ENCODE measurements at places on chromosomes 6 and 20.

- DNase-seq: no peak
These were observed 259.1 kb downstream of the HDGFL1 start for GRCh38 chr6:22828179-22829062.

GRCh38 chr6:116528780-116529179, 16.7 kb downstream of the TRAPPC3L start:
- no peak for DNase-seq

- no peak for DNase-seq
These were observed 7.7 kb upstream of the MICB start for GRCh38 chr6:31490115-31490873.

- DNase-seq: no peak
These were observed 65.5 kb downstream of the LAMA4 start for GRCh38 chr6:112188906-112189305.

GRCh38 chr6:12356983-12357972, 67.1 kb downstream of the EDN1 start:
- peak; percentile 40 for DNase-seq

GRCh38 chr20:3798373-3798768, 2.3 kb downstream of the CDC25B start:
- DNase-seq: no peak

DNA sequence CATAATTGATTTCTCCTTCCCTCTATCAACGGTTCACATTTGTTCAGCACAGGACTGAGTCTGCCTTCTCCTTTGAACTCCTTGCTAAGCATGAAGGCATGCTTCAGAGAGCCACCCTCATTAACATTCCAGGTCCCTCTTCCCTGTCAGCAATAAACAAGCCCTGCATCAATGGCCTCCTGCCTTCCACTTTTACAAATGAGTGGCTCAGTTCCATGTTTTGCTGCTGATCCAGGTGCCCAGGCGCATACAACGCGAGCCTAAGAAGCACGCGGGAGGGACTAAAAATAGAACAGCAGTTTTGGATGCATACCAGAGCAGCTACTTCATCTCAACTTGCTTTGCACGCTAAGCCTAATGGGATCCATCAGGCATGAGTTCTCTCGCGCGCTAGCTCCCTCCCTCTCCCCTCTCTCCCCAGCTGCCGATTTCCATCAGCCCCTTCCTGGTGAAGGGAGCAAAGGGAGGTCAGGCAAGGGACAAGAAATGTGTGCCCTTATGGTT, 53.4 kb downstream of the TRAF3IP2 start:
- DNase-seq: no peak

GRCh38 chr6:4902363-4902762, 101.5 kb downstream of the RPP40 start:
- DNase-seq: no peak
